ENCODE measurements at places on chromosomes 5 and 9.

- DNase-seq: no peak
These were observed 17.2 kb downstream of the PPARGC1B start for GRCh38 chr5:149747141-149747832.

DNA sequence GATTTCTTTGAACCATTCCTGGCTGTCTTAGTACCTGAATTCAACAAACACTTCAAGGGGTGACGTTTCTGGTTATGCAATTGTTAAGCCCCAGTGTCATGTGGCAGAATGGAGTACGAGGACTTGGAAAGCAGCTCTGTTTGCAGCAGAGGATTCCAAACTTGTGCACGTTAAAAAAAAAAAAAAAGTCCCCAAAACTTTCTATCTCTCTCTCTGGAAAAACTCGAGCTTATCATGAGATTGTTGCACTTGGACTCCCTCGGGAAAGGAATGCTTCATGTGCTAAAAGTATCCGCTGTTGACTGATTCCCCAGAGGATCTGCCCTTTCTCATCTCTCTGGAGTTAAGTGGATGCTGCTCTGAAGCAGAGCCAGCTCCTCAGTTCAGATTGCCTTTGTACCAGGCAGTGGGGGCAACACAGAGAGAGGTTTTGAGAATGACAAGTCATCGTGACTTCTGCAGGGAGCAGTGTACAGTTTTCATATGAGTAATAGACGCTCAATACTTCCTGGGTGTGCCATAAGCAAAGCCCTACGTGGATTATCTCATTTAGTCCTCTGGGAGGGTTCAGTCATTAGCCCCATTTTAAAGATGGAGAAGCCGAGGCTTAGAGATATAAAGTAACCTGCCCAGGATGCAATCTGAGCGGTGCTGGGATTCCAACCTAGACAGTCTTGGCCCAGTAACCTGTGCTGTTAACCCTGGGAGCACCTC lies 28.1 kb downstream of the TMOD1 start:
- no peak for DNase-seq

DNA sequence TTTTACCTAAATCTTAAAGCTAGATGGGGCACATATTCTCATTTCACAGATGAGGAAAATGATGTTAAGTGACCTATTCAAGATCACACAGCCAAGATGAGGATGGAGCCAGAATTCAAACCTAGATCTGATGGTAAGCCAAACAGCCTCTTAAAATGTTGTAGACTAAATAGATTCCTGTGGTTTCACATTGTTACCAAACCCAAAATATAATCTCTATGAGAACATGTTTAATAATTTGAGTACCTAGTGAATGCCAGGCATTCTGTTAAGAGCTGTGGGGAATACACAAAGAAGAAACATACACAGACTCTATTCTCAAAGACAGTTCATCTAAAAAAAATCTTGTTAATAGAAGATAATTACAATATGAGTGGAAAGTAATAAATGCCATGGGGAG lies 25.2 kb downstream of the HOMER1 start:
- DNase-seq: no peak

DNA sequence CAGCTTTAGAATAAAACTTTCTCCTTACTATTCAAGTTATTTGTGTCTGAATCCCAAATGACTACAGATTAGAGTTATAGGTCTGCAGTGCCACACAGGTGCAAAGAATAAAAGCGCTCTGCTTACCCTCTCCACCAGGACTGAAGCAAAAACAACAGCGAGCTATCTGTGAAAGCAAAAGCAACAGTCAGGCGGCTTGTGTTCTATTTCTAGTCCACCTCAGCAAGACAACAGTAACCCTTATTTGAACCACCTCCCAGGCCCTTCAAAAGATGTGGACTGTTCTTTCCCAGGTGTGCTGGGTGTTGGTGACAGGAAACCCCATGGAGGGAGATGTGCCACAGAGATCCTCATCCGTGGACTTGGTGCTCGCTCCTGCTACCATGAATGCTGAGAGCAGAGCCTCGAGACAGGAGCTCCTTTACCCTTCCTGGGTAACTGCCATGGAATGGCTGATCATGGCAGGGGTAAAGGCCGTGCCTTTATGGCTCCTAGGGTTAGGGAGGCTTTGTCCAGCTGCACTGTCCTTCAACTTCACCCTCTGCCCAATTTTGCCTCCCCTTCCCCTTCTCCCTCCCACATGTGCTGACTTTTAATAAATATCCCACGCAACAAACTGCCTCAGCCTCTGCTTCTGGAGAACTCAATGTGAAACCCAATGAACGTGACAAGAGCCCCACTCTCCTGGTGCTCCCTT lies 108.6 kb downstream of the SERINC5 start:
- DNase-seq: no peak

- DNase-seq: no peak
These were observed 129.5 kb upstream of the LRRTM2 start for GRCh38 chr5:139004374-139005307.

GRCh38 chr5:172082180-172082579 lies 75.7 kb upstream of the FBXW11 start:
- no peak for DNase-seq

DNA sequence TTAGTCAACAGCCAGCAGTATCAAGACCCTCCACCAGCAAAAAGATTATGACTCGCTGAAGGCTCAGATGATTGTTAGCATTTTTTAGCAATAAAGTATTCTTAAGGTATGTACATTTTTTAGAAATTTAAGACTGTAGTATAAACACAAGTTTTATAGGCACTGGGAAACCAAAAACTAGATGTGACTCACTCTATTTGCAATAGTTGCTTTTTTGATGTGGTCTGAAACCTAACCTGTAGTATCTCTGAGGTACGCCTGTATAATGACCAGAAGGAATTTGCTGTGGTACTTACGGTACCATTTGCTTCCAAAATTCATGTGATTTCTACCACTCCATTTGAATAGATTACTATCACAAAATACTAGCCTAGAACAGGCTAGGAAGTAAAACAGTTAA lies 60.8 kb downstream of the WDR41 start:
- no peak for DNase-seq

DNA sequence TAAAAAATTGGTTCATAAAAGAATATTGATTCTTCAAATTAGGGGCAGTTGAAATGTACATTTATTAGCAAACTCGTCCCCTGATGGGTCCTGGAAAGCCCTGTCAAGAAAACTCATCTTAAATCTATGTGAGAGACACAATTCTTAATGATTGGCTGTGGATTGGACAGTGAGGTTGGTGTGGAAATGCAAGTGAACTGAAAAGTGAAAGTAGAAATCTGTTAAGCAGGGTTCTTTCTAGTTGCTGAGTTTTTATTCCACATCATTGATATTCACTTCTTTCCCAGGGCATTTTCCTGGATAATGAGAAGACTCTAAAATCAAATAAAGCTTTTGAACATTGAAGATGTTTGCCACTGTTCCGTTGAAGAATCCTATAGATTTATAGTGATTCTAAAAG lies 292.4 kb downstream of the MAST4 start:
- no peak for DNase-seq

DNA sequence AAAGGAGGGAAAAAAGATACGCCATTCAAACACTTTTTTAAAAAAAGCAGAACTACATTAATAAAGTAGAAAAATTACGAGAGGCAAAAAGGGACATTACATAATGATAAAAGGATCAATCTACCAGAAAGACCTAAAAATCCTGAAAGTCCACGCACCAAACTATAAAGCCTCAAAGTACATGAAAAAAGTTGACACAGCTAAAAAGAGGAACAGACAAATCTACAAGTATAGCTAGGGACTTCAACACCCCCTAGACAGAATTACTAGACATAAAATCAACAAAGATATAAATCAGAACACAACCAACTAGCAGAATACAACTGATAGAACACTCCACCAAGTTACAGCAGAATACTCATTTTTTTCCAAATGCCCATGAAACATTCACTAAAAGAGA lies 11.1 kb downstream of the CAMSAP1 start:
- no peak for DNase-seq

GRCh38 chr9:74960561-74960960 lies 7.8 kb upstream of the C9orf40 start:
- DNase-seq: no peak

DNA sequence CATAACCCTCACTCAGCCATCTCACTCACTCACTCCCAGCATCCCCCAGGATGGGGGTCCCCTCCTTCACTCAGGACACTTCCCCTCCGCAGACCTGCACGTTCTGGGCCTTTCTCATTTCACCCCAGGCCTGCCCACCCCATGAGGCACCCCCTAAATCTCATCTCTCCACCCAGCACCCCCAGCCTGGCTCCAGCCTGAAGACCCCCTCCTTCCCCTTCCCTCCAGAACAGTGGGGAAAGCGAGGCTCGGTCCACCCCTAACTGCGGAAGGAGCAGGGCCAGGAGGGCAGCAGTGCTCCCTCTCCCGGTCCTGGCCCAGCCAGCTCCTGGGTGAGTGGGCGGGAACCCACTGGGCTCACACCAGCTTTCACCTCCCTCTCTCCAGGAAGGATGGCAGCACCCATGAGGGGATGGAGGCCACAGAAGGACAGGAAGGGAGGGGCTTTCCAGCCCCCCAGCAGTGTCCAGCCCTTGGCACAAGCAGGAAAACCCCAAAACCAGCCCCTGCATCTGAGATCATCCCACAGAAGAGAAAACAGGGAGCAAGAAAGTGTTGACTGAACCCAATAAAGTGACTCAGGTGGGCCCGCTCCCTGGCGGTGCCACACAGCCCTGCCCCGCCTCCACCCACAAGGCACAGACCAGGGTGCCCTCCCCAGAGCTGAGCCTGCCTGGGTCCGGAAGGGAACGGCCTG lies 55.0 kb downstream of the LRSAM1 start:
- no peak for DNase-seq

DNA sequence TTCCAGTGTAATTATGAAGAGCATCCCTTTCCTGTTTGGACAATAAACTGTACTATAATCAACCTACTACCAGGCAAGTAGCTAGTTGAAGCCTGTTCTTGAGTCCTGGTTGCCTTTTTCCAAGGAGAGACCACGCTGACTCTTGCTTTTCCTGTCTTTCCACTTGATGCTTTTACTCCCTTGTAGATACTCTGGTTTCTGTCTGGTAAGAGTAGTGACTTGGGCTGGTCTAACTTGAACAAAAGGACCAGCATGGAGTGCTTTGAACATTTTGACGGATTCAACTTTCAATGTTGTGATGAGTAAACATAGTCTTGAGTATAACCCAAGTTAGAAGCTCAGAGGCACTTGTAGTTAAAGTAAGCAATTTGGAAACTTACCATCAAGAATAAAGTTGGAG lies 464.3 kb downstream of the GADD45G start:
- DNase-seq: no peak

DNA sequence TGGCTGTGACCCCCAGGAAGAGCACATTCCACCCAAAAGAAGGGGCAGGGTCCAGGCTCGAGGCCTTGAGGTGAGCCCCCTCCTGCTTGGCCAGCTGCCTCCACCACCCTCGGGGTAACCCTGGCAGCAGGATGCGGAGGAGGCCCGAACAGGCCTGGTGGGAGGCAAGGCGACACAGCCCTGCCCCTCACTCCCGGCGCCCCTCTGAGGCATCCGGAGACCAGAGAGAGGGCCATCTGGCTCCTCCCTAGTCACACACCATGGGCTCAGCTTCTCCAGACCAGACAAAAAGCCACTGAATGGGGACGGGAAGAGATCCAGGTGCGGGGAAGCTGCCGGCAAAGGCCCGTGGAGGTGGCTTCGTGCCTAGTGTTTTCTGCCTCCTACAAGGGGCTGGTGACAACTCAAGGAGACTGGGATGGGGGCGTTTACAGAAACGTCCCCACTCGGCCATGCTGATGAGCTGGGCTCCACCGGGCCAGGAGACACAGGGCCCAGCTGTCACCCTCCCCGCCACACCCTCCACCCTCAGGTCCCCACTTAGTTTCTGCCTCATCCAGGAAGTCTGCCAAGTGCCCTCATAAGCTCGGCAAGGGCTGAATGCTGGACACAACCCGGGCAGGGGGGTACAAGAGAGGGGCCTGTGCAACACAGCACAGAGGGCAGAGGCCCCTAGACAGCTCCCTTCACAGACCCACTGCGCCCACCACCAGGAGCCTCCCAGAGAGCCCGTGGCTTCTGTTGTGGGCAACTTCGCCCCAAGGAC lies 41.9 kb downstream of the NACC2 start:
- DNase-seq: no peak

DNA sequence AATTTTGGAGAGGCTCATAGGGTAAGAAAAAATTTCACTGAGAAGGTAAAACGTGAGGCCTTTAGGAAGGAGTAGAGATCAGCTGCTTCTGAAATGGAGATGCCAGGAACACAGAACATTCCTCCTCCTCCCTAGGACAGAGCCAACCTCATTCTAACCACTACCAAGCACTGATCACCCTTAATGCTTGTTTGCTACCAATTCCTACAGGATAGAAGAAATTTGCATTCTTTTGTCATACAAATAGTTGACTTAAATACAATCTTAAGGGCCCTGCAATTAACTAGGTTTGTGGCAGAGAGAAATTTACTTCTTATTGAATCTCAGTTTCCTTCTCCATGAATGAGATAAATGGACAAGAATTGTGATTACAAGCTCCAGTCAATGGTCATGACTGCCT lies 780.2 kb upstream of the WWC1 start:
- no peak for DNase-seq

GRCh38 chr9:109316207-109316640 lies 4.6 kb downstream of the EPB41L4B start:
- no peak for DNase-seq

DNA sequence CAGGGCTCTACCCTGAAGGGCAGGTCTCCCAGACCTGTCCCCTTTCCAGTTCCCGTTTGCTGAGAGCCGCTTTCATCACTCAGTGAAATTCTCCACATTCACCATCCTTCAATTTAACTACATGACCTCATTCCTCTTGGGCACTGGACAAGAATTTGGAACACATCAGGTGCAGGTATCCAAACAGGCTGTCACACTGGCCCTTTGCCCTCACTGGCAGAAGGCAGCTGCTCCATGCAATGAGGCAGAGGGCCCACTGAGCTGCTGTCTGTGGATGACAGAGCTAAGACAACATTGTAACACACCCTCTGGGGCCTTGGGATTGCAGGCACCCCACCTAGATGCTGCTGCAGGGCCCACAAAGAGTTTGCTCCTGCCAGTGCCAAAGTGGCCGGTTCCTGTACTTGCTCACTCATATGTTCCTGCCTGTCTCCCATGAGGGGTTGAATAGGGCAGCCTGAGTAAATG lies 55.1 kb downstream of the ACTL7B start:
- DNase-seq: no peak

- no peak for DNase-seq
These were observed 558.5 kb downstream of the EFNA5 start for GRCh38 chr5:107112216-107112615.

GRCh38 chr5:66828046-66828547 lies 231.9 kb downstream of the MAST4 start:
- DNase-seq: no peak

DNA sequence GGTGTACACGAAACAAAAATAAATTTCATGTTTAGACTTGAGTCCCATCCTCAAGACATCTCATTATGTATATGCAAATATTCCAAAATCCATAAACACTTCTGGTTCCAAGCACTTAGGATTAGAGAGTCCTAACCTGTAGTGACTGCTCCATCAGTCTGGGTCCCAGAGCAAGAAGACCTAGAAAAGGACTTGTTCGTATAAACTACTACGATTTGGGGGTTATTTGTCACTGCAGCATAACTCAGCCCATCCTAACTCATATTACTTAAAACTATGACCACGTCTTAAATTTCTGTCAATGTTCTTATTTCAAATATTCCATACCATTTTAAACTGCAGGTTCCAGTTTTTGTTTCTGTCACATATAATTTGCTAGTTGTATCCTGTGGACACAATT lies 463.0 kb downstream of the AGTPBP1 start:
- DNase-seq: no peak

GRCh38 chr5:88276378-88276777 lies 7.7 kb upstream of the TMEM161B start:
- DNase-seq: no peak
